ENCODE measurements at places on chromosomes 3 and 15.

DNA sequence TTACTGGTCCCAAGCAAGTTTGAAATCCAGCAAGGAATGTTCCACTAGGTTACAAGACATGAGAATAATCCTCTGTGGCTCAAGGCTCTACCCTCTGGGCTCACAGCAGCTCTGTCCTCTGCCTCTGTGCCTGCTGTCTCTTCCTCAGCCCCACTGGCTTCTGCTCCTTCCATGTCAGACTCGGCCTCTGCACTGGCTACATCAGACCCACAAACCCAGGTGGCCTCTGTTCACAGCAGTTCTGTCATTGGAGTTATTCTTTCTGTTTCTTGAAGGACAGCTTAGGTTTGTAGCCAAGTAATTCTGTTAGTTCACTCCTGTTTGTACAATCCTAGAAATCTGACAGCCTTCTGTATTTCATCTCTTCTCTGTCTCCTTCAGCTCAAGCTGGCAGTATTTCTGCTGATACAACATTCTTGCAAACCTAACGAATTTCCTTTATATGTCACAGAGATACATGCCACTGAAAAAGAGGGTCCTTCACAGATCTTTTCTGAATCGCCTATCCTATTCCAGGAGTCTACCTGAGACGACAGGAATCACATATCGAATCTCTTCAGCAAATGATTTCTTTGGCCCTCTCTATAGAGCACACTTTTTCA, 227.8 kb upstream of the PLSCR5 start:
- no peak for DNase-seq

- no peak for DNase-seq
Observed at GRCh38 chr3:108037770-108038169, 53.1 kb downstream of the CD47 start.

- no peak for DNase-seq
Observed at GRCh38 chr15:65881766-65882434, 12.6 kb downstream of the RAB11A start.

DNA sequence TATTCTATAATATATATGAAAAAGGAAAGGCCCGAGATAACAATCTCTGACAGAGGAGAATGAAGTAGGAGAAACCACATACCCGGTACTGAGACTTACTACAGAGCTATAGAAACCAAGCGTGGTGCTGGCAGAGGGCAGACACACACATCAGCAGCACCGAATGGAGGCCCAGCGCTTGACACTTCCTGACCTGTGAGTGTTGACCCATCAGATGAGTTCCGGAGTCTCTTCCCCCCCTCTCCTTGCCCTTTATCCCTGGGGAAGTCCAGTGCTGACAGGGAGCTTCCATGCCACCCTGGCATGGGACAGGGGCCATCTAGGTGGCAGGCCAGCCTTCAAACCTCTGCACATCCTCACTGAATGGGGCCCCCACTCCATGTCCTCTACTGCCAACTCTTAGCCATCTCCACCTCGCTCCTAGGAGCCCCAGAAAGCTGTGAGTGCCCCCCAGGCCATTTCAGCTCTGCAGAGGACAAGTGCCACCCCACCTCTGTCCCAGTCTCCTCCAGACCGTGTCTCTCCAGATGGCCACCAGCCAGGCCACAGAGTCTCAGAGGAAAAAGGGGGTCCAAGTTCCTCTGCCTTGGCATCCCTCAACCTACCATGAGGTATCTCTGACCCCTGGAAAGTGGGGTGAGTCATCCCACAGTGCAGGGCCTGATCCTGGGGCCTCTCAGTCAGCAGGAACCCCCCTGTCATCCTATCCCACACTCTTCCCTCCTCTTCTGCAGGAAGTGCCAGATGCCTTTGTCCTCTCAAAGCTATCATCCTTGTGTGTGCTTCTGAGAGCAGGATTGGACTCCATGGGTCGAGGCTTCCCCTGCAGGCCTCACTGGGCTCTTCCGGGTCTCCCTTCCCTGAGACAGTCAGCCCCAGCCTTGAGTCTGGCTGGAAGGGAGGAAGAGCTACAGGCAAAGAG, 116.5 kb upstream of the ALDH1A3 start:
- no peak for DNase-seq

- DNase-seq = no peak
Observed at GRCh38 chr15:26806574-26806973, 33.7 kb upstream of the GABRB3 start.

DNA sequence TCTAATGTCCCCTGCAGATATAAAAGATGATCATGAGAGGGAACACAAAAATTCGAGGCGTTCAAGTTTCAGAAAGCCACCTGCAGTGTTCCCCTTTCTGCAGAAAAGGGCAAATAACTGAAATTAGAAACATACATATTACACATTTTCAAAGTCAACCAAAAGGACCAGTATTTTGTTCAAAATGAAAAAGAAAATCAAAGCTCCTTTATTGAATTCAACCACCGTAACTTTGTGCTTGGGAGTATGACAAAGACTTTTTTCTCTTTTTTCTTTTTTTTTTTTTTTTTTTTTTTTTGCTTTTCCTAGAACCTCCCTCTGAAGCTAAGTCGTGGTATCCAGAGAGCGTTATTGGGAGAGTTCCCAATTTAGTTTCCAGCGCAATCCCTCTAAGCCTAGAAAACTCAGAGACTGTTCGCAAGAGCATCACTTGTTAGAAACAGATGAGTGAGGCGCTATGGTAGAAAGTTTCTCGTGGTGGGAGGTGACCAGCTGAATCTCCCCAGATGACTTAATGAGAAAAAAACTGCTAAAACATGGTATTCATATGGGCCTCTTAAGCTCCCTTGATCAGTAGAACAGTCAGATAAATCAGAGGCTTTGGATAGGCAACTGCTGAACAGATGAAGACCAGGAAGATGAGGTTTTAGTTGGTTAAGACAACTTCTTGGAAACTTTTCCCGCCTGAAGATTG, 77.4 kb downstream of the MB21D2 start:
- no peak for DNase-seq

DNA sequence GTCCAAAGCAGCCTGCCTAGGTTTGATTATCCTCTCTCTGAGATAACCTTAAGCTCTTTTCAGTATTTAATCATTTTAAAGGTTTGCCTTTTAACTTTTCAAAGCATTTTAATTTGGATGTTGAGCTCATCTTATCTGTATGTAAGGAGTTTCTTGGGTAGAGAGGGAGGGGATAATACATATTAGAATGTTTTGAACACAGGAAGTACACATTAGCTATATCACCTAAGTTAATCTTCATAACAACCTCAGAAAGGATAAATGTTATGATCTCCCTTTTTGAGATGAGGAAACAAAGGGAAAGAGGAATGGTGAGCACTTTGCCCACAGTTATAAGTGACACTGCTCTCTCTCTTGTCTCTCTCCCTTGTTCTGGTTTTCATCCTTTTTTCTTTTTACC, 2.2 kb upstream of the CD47 start:
- DNase-seq = no peak

- no peak for DNase-seq
Observed at GRCh38 chr15:69072906-69073305, 58.4 kb downstream of the NOX5 start.

DNA sequence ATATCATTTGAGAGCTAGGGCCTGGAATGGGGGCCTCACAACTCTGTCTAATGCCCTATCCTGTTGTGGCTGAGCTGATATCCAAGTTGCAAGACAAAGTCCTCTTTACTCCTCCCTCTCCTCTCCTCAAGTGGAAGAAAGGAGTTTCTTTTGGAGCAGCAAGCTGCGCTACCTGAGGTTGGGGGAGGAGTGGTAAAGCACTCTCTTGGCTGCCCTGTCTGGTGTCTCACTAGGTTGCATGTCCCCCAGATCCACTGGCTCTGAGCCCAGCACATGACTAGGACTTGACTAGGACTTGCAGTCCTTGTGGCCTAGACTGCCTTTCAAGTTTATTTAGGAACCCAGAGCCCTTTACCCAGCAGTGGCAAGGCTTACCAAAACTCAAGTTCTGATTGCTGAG, 141.1 kb upstream of the SETMAR start:
- DNase-seq = no peak

DNA sequence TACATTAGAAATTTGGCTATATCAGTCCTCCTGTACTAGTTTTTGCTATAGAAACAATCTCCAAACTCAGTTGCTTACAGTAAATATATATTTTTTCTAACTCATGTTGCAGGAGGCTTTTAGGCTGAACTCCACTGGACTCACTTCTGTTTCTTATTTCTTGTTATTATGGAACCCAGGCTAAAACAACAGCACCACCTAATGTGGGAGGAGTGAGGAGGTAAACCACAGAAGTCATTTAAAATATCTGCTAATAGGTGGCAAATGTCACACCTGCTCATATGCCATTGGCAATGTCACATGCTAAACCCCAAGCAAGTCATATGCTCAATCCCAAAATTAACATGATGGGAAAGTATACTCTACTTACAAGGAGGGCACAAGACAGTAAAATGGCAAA, 462.2 kb downstream of the PLOD2 start:
- no peak for DNase-seq

DNA sequence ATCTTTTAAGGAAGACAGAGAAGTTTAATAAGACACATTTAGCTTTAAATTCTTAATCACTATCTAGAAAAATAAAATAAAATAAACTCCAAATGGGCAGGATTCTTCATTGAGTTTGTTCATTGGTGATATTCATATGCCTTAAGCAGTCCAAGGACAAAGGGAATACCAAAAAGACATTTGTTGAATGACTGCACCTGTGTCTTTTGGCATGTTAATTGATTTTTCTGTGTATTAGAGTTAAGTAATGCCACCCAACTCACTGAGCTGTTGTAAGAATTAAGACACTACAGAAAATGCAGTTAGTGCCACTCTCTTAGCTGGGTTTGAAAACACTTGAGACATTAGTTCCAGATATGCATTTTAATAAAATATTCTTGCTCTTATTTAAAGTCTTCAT, 683.6 kb upstream of the ROBO1 start:
- no peak for DNase-seq

DNA sequence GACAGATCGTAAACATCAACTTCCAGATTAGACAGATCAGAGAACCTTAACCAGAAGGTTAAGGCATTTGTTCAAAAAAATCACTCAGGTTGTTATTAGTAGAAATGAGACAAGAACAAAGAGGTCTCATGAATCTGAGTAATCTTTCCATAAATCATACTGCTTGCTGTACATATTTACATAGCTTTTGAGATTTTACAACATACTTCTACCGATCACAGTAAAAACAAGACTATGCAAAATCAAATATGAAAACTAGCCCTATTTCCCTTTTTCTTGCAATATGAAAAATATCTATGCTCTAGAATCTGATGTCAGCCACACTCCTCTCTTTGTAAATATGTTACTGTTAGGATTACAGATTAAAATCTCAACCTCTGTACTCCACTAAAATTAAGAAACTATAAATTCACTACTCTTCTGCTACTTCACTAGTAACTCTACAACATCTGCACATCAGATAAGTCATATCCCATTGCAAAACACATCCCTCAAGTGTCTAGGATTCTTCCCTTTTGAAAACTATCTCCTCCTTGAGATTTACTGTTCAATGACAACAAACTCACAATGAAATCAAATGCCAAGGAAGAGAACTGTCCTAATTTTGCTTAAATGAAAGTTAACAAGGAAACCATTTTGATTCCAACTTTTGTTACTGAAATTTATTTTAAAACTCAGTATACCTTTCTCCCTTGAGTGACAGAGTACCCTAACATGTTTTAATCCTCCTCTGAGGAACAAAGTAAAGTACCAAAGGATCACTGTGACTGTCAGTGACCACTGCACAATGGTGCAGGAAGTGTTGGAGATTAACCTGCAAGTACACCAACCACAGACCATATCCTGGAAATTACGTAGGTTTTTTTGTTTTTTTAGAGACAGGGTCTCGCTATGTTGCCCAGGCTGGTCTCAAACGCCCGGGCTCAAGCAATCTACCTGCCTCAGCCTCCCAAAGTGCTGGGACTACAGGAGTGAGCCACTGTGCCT, 12.8 kb downstream of the DCUN1D1 start:
- no peak for DNase-seq

DNA sequence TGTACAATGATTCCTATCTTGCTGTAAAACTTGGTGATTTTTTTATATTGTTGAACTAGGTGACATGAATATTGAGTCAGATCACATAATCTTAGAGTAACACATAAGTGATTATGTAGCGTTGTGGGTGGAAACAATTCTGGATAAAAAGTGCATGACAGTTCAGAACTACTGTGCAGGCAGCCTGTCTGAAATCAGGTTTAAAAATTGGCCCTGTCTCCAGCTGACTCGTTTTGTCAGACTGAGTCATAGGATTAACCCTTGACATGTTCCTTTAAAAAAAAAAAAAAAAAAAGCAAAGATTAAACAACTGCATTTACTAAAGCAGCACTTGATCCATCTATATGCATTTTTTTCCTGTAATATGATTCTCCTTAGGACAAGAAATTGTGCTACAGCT, 160.0 kb upstream of the CGNL1 start:
- no peak for DNase-seq

GRCh38 chr3:53242155-53242554, 13.7 kb downstream of the TKT start:
- no peak for DNase-seq

GRCh38 chr15:94234300-94234699, 2.9 kb downstream of the MCTP2 start:
- no peak for DNase-seq

DNA sequence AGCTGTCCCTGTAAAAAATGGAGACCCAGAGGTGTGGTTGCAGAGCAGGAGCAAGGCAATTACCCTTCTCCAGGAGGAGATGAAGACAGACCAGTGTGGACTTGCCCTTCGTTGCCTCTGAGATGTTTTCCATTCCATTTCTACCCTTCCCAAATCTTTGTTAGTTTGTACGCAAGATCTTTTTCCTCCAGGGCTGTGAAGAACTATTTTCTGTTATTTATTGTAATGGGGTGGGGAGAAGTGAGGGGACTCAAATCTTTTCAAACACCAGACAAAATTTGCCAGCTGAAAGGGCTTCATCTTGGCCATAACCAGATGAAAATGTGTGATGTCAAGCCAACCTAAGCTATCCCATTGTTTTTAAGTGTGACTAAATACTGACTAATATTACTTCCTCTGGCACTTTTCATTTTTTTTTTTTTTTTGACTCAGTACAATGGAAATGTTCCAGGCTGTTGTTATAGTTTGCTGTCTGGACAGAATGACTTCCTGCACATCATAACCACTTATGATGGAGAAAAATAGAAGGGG, 271.3 kb upstream of the TPRG1 start:
- no peak for DNase-seq

DNA sequence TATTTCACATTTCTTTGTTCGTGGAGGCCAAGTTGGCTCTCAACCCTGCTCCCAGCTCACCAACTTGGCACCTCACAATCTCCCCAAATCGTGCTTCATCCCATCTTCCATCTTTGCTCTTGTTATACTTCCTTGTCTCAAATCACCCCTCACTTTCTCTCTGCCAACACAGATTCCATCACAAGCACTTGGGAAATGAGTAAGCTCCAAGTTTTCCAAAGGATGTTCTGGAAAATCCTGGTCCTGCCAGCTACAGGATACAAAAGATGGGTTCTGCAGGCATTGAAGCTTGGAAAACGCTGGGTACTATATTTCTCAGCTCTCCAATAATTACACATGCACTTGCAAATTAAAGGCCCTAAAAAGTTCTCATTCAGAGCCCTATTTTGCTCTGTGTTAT, 4.1 kb upstream of the TM4SF4 start:
- no peak for DNase-seq

- DNase-seq = no peak
Observed at GRCh38 chr3:14329116-14329830, 73.1 kb upstream of the SLC6A6 start.

- DNase-seq = no peak
Observed at GRCh38 chr3:30184091-30184810, 422.1 kb upstream of the TGFBR2 start.

GRCh38 chr3:50226888-50227389, 9.1 kb upstream of the GNAI2 start:
- no peak for DNase-seq

Measured in activated CD4-positive, alpha-beta T cell treated with anti-CD3 and anti-CD28 coated beads for 4 hours (primary cell).